ENCODE measurements at places on chromosomes 16 and 17.

DNA sequence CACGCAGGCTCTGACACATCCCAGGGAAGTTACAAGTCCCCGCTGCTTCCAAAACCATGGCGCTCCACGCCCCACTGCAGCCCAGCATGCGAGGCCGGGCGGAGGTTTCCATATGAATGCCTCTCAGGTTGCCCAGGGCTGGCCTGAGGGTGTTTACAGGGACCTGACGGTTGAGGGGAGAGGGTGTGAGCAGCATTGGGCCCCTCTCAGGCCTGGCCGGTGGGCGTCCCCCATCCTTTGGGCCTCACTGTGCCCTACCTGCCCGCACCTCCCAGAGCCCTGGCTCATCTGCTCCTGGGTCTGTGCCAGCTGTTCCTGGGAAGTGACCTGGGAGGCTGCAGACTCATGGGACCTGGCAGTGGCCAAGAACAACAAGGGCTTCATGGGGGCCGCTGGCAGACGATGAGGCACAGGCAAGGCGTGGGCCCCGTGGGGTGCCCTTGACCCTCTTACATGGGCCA is 173.5 kb downstream of the C16orf95 start:
- no peak for DNase-seq

GRCh38 chr16:66459878-66460277 is 32.8 kb downstream of the BEAN1 start:
- no peak for DNase-seq

- DNase-seq: no peak
These were observed 107.0 kb upstream of the CACNG3 start for GRCh38 chr16:24149102-24149501.

DNA sequence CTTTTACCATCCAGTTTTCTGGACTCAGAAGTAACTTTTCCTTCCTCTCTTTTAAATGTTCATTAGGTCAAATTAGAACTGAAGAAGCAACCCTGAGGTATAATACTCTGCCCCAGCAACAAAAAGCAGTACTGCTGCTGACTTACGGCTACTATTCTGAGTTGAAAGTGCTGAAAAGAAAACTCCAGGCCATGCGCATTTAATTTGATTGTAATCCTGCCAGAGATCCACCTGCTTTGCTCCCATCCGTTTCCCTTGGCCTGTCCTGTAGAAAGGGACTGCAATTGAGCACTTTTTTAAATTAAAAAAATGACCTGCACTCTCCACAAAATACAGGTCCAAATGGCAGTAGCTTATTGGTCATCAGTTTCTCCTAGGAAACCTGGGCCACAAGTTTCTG is 61.6 kb downstream of the PITPNC1 start:
- no peak for DNase-seq

DNA sequence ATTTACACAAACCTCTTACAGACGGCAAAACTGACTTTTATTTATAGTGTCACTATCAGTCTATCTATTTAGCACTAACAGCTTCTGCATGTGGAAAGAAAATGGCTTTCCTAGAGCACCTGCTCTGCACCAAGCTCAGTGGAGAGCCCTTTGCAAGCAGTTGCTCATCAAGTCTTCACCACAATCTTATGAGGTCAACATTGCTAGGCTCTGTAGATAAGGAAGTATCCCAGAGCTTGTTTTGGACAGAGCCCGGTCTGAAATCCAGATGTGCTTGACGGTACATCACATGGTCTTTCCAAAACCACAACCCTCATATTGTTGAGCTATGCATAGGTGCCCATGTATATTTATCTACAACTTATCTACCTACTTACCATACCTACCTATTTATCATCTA is 572.7 kb upstream of the CDH5 start:
- DNase-seq: no peak

- no peak for DNase-seq
These were observed 842 bp upstream of the TEDC2 start for GRCh38 chr16:2458887-2459646.
